ENCODE measurements at places on chromosomes 13 and 19.

DNA sequence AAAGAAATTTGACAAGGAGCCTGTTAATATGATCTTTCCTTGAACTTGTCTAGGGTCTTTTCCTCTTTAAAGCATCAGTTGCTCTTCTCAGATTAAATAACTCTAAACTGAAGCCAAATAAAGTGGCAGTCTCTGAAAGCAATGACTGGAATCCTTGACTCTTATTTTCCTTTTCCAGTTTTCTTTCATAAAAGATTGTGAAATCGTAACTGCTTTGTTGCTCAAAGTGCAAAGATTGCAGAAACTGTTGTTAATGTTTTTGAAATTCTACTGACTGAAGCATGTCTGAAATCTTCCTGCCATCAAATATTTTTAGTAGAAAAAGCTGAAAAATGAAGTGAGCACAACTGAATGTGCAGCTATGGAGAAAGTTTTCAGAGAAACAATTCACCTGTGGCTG, 1.9 kb downstream of the NHLRC3 start:
- DNase-seq, result no peak

- no peak for DNase-seq
Measured at GRCh38 chr13:101697745-101698144, 245.3 kb downstream of the ITGBL1 start.

GRCh38 chr13:113856716-113857065, 7.2 kb downstream of the GAS6 start:
- peak; percentile 39 for DNase-seq

- DNase-seq, result peak; percentile 83
Measured at GRCh38 chr13:110379905-110380341, 72.8 kb downstream of the COL4A2 start.

DNA sequence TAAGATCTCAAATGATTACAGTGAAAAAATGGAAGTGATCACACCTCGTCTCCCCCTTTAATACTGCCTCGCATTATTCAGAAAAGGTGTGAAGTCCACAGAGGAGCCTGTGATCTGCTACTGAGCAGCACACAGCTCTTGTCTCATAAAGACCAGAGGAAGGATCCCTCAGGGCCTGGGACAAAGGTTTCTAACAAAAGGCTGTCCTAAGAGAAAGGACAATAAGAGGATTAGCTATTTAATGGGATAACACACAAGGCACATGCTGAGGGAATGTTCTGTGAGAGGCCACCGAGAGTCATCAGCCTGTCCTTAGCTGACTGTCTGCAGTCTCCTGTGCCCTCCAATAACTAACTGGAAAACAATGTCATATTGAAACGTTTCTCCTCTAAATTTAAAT, 26.7 kb downstream of the EBPL start:
- DNase-seq, result peak; percentile 70

DNA sequence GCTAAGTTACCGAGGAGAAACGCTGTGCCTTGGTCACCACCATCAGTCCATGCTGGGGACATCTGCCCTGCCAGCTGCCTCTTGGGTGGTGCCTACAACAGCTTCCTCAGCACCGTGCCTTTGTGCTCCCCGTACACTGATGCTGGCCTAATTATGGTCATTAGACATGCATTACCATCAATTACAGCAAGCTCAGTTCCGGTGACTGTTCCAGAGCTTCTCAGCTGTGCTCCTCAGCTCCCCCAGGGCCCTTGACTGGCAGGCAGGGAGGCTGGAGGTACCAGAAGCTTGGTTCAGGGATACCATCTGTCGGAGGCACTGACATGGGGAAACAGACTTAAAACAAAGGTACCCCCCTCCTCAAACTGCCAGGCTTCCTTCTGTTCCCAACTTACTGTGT, 40.2 kb downstream of the CILP2 start:
- DNase-seq, result no peak

DNA sequence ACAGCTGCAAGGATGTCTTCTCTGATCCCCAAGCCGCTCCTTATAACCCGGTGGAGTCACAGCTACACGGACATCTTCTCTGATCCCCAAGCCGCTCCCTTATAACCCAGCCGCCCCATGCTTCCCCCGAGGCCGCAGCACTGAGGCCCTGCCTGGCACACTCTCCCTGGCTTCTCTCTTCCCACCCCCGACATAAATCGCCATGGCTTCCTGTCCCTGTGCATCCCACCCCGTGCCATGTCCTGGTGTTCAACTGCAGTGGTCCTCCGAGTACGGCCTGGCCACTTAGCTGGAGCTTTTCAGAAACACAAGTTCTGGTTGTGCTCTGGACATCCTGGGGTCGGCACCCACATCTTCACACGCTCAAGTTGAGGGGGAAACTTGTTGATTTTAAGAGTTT, 60.4 kb downstream of the RASA3 start:
- DNase-seq, result no peak

DNA sequence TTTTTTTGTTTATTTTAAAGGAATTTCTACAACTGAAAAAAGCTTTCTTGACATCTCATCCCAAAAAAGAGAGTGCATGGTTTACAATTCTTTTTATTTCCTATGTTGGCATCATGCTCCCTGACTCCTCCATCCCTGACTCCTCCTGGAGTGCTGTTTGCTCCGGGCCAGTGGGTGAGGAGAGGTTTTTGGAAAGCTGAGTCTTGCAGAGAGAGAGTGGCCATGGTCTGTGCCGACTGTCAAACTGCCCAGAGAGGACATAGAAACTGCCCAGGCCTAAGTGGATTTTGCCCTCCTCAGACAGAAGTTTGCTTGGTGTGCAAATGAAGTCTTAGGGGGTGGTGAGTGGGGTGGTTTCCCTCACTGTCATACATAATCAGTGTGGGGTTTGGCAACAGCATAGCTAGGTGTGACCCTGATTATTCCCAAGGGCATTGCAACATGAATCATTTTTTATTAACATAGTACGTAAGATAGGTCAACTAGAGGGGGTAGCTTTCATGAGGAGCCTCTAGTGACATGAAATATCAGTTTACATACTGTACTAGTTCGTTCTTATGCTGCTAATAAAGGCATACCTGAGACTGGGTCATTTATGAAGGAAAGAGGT, 179.8 kb upstream of the UBL3 start:
- DNase-seq, result no peak

DNA sequence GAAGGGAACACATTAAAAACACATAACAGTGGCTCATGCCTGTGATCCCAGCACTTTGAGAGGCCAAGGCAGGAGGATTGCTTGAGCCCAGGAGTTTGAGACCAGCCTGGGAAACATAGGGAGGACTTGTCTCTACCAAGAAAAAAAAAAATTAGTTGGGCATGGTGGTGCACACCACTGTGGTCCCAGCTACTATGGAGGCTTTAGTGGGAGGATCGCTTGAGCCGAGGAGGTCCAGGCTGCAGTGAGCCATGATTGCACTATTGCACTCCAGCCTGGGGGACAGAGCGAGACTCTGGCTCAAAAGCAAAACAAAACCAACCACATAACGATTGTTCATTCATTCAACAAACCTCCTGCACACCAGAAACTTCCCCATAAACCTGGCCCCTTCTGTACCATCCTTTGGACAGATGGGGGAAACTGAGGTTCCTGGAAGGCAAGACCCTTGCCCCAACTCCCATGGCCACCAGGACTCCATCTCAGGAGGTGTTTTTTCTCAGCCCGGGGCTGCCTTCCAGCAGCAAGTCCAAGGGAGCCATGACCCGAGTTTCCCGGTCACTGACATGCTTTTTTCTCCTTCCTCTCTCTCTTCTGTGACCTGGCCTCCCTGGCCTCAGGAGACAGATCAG, 4.3 kb downstream of the FOSB start:
- no peak for DNase-seq

GRCh38 chr19:17339088-17339741, 1.9 kb downstream of the GTPBP3 start:
- peak; percentile 92 for DNase-seq

- no peak for DNase-seq
Measured at GRCh38 chr13:94112227-94112626, 367.3 kb downstream of the DCT start.

- no peak for DNase-seq
Measured at GRCh38 chr19:18633321-18633720, 3.5 kb upstream of the KLHL26 start.

- DNase-seq, result no peak
Measured at GRCh38 chr13:95833126-95833525, 156.2 kb downstream of the DNAJC3 start.

DNA sequence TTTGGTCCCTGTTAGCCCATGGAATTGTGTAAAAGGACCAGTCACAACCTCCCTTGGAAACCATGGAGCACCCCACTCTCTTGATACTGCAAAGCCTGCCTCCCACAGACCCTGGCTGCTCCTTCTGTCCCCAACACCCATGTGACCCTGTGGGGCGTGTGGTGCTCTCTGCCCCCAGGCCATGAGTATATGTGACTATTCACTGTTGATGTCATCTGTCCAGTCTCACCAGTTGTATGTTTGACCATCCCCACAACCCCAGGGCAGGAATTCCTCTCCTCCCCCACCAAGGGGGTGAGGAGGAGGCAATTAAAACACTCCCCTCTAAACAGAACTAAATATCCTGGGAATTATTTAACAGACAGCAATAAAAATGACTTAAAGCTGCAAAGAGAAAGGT, 35.2 kb downstream of the KCTD15 start:
- no peak for DNase-seq

- DNase-seq, result no peak
Measured at GRCh38 chr13:79560954-79561353, 80.0 kb downstream of the NDFIP2 start.

GRCh38 chr13:111114362-111115060, 599 bp upstream of the ARHGEF7 start:
- DNase-seq, result peak; percentile 81

GRCh38 chr19:55526216-55527196, 10.4 kb downstream of the SBK2 start:
- DNase-seq, result peak; percentile 89

GRCh38 chr13:94864474-94864873, 152.1 kb upstream of the SOX21 start:
- no peak for DNase-seq

GRCh38 chr13:26254583-26255111, 718 bp downstream of the CDK8 start:
- peak; percentile 83 for DNase-seq

DNA sequence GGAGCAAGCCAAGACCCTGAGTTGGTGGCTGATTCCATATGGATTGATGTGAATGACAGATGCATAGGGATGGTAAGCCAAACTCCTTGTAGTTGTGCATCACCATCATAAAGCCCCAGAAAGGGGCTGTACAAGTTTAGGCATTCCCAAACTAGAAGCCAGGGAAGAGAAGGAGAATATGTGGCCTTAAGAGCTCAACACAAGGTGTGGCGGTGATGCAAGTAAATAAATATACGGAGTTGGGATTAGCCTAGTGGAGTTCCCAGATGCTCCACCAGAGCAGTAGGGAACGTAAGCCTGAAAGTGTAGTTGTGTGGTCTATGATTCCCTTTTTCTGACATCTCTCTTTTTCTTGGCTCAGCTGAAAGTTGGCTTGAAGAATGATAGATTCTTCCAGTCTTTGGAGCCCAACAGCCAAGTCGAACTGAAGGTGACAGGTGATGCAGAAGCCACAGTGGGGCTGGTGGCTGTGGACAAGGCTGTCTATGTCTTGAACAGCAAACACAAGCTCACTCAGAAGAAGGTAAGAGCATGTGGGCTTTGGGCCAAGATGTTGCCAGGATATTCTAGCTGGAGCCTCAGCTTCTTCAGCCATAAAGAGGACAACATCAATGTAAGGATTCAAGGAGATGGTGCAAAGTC, 30.1 kb downstream of the RDH8 start:
- no peak for DNase-seq

DNA sequence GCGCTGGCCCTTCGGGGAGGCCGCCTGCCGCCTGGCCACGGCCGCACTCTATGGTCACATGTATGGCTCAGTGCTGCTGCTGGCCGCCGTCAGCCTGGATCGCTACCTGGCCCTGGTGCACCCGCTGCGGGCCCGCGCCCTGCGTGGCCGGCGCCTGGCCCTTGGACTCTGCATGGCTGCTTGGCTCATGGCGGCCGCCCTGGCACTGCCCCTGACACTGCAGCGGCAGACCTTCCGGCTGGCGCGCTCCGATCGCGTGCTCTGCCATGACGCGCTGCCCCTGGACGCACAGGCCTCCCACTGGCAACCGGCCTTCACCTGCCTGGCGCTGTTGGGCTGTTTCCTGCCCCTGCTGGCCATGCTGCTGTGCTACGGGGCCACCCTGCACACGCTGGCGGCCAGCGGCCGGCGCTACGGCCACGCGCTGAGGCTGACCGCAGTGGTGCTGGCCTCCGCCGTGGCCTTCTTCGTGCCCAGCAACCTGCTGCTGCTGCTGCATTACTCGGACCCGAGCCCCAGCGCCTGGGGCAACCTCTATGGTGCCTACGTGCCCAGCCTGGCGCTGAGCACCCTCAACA, 1.2 kb downstream of the F2RL3 start:
- DNase-seq, result no peak

DNA sequence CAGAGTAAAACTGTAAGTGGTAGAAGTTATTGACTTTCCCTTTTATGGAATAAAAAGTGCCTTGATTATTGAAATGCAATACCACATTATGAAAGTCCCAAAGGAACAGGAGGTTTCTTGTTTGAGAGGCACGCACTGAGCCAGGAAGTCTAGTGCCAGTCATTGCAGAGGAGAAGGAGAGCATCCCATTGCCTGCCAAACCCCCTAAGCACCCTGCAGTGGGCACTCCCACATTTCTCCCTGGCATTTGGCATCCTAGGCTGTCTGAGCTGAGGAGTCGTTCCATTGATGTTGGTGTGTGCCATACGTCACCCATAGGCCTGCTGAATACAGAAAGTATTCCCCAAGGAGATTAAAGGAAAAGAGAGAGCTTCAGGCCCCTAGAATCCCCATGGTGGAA, 85.7 kb upstream of the MBNL2 start:
- DNase-seq, result no peak

DNA sequence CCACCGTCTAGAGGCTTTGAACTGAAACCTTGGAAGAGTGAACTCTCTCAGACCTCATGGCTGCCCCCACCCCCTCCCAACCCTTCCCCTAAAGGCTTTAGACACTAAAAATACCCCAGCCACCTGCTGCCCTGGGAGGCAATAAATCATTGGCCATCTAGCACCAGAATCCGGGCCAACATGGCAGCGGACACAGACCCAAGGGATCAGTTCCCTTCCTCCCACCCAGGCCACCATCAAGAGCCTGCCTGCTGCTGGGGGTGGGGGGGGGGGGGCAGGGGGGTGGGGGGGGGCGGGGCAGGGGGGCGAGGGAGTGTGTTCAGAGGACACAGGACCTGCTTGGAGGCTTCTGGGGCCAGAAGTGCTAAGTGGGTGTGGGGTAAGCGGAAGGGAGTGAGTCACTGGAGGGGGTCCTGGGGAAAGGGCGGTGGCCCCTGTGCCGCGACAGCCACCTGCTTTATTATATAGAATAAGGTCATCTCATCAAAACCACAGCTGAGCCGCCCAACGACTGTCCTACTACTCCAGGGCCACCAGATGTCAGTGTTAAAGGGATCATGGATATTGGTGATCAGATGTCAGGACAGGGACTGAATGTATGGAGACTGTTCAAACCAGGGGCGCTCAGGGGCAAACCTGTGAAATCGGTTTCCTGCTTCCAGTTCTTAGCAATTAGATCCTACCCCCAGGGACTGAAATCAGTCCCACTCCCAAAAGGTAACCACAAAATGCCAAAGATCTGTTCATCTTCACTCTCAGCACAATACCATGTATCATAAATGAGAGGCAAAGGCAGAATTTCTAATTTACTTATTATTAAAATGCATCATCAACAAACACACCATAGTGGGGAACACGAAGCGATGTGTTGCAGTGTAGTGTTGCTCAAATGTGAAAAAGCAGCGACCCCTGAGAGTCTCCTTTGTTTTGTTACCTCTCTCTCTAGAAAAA, 24.3 kb downstream of the ARL11 start:
- peak; percentile 83 for DNase-seq

- DNase-seq, result peak; percentile 49
Measured at GRCh38 chr13:44692173-44692713, 116.1 kb upstream of the TSC22D1 start.
